ENCODE measurements at places on chromosomes 11 and 22. TPM values are rescaled to one million over a fixed set of nuclear protein-coding genes. Genes with fewer than 3 reads are reported as not detected.

- H3K36me3 ChIP-seq = no peaks in the 10 kb centered on the region
- no peaks in the 10 kb centered on the region for H3K4me1 ChIP-seq
- DNase-seq = no peak
- no peaks in the 10 kb centered on the region for H3K27me3 ChIP-seq
- no peak overlapping the region for H3K27ac ChIP-seq
- no peak overlapping the region for H3K4me3 ChIP-seq
These were observed 97.7 kb downstream of the CD44 start for GRCh38 chr11:35236667-35237003.

DNA sequence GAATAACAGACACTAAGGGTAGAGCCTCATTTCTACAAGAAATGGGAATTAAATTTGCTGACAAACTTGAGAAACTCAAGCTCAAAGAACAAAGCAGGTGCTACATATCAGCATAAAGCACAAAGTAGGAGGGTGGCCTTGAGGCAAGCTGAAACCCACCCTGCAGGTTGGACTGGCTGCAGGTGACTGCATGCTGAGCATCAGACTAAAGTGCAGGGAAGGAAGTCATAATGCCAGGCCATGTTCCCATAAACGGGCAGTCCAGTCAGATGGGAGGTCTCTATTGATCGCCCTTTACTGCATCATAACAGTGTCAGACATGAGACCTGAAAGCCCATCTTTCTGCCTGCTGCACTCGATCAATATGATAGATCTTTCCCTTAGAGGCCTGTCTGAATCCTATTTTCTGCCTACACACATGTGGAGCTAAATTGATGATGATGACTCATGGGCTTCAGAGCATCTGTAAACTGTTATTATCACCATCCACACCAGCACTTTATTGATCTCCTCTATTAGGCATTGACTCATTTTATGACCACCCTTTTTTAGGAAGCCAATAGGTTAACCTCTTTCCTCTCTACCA is 224.5 kb upstream of the DDI1 start:
- DNase-seq = no peak
- H3K4me3 ChIP-seq = no peak overlapping the region
- no peaks in the 10 kb centered on the region for H3K27me3 ChIP-seq
- no peak overlapping the region for H3K27ac ChIP-seq

DNA sequence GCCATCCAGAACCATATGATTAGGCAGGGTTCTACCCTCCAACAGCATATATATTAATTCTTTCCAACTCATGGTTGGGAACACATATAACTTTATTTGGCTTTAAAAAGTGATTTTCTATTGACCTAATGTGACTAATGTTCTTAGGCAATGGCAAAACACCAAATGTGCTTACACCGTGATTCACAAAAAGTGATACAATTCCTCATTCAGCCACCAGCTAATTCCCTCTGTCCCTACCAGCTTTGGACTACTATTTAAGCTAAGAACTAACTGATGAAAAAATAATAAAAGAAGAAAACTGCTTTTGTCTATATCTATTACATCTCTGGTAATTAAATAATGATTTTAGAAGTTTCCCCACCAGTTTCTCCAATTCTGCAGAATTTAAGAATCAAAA is 4.7 kb downstream of the CTSC start:
- no peak for DNase-seq
- H3K27ac ChIP-seq = no peak overlapping the region
- no peaks in the 10 kb centered on the region for H3K27me3 ChIP-seq
- peaks cover 1% of the 10 kb centered on the region for H3K4me1 ChIP-seq
- H3K4me3 ChIP-seq = no peak overlapping the region
- H3K36me3 ChIP-seq = no peaks in the 10 kb centered on the region

DNA sequence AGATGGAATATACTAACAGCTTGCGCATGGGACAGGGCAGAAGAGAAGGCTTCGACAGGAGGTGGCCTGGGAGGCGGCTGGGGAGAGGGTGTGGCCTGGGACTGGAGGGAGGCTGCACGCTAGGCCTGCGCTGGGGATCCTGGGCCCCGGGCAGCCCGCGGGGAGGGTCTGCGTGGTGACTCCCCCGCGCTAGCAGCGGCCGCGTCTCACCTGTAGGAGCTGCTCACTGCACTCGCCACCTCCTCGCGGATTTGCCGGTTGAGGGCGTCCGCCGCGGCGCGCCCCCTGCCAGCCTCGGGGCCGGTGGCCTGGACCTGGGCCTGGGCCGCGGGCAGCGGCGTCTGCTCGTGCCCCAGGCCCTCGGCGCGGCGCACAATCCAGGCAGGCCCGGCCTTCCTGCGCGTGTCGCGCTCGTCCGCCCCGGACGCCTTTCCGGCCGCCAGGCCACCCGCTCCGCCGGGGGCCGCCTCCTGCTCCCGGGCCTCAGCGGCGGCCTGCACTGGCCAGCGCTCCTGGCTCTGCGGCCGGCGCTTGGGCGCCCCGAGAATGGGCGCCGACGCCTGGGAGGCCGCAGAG is 1.5 kb downstream of the MAP6 start:
- H3K4me1 ChIP-seq = peaks cover 8% of the 10 kb centered on the region
- no peak overlapping the region for H3K27ac ChIP-seq
- no peaks in the 10 kb centered on the region for H3K27me3 ChIP-seq

The TUBA8 gene
- total RNA-seq = 1.6 TPM

GRCh38 chr11:119187123-119187892 is 2.0 kb downstream of the NHERF4 start:
- no peak overlapping the region for H3K4me3 ChIP-seq
- DNase-seq = no peak
- H3K36me3 ChIP-seq = no peaks in the 10 kb centered on the region
- no peak overlapping the region for H3K27ac ChIP-seq
- H3K27me3 ChIP-seq = no peaks in the 10 kb centered on the region
- H3K4me1 ChIP-seq = no peaks in the 10 kb centered on the region

GRCh38 chr11:62905927-62906531 is 15.1 kb downstream of the CHRM1 start:
- no peaks in the 10 kb centered on the region for H3K36me3 ChIP-seq
- H3K27me3 ChIP-seq = no peaks in the 10 kb centered on the region
- no peak overlapping the region for H3K27ac ChIP-seq

The NXPE4 gene
- not detected for total RNA-seq

- H3K27ac ChIP-seq = no peak overlapping the region
- H3K36me3 ChIP-seq = no peaks in the 10 kb centered on the region
- H3K4me1 ChIP-seq = peaks cover 6% of the 10 kb centered on the region
- DNase-seq = no peak
These were observed 29.2 kb downstream of the CPT1A start for GRCh38 chr11:68812526-68812925.

GRCh38 chr11:3134651-3135480 is 30.2 kb downstream of the OSBPL5 start:
- peaks cover 19% of the 10 kb centered on the region for H3K4me1 ChIP-seq
- H3K27me3 ChIP-seq = no peaks in the 10 kb centered on the region
- no peak overlapping the region for H3K4me3 ChIP-seq
- no peaks in the 10 kb centered on the region for H3K36me3 ChIP-seq

The MUC15 gene
- total RNA-seq = 0.56 TPM

The YPEL1 gene
- 4.7 TPM for total RNA-seq

GRCh38 chr11:113161711-113162591 is 152.4 kb upstream of the TTC12 start:
- peak overlapping the region; percentile 62 for H3K27ac ChIP-seq
- no peaks in the 10 kb centered on the region for H3K27me3 ChIP-seq
- peaks cover 20% of the 10 kb centered on the region for H3K4me1 ChIP-seq
- peak; percentile 48 for DNase-seq
- H3K4me3 ChIP-seq = no peak overlapping the region

GRCh38 chr11:9525116-9525515 is 48.4 kb upstream of the WEE1 start:
- no peak overlapping the region for H3K4me3 ChIP-seq
- H3K27me3 ChIP-seq = no peaks in the 10 kb centered on the region
- peaks cover 2% of the 10 kb centered on the region for H3K4me1 ChIP-seq
- no peaks in the 10 kb centered on the region for H3K36me3 ChIP-seq

DNA sequence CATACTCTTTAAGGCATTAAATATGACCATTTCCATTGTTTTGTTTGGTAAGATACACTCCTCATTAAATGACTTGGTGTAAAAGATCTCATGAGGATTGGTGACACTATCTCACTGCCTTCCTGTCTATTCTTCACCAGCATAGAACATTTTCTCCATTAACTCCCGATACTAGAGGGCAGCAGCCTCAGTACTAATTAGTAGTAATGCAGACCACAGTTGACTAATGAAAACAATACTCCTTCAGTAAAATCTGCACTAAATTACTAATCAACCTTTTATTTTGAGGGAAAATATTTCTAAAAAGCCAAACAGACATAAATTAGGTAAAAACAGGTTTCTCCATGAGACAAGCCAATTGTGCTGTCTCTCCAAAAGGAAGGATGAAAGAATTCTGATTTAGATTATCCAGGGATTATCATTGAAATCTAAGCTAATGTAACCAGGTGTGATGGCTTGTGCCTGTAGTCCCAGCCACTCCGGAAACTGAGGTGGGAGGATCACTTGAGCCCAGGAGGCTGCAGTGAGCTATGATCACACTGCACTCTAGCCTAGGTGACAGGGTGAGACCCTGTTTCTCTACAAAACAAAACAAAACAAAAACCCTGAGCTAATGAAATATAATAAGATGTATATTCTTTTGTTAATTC is 9.4 kb downstream of the PGM2L1 start:
- no peaks in the 10 kb centered on the region for H3K36me3 ChIP-seq
- no peaks in the 10 kb centered on the region for H3K27me3 ChIP-seq
- no peak overlapping the region for H3K4me3 ChIP-seq
- H3K27ac ChIP-seq = no peak overlapping the region

The SLC25A1 gene
- total RNA-seq = 36.0 TPM

- no peak overlapping the region for H3K4me3 ChIP-seq
- no peak for DNase-seq
- no peaks in the 10 kb centered on the region for H3K27me3 ChIP-seq
- H3K4me1 ChIP-seq = no peaks in the 10 kb centered on the region
- H3K27ac ChIP-seq = no peak overlapping the region
These were observed 4.8 kb upstream of the C11orf97 start for GRCh38 chr11:94507485-94507884.

GRCh38 chr22:40036591-40037225 is 42.0 kb downstream of the FAM83F start:
- no peaks in the 10 kb centered on the region for H3K4me1 ChIP-seq
- no peaks in the 10 kb centered on the region for H3K27me3 ChIP-seq
- H3K4me3 ChIP-seq = no peak overlapping the region
- H3K27ac ChIP-seq = no peak overlapping the region

The APOBEC3F gene
- total RNA-seq = 30.2 TPM

The DTX4 gene
- 6.1 TPM for total RNA-seq

The SELENOO gene
- total RNA-seq = 27.0 TPM

DNA sequence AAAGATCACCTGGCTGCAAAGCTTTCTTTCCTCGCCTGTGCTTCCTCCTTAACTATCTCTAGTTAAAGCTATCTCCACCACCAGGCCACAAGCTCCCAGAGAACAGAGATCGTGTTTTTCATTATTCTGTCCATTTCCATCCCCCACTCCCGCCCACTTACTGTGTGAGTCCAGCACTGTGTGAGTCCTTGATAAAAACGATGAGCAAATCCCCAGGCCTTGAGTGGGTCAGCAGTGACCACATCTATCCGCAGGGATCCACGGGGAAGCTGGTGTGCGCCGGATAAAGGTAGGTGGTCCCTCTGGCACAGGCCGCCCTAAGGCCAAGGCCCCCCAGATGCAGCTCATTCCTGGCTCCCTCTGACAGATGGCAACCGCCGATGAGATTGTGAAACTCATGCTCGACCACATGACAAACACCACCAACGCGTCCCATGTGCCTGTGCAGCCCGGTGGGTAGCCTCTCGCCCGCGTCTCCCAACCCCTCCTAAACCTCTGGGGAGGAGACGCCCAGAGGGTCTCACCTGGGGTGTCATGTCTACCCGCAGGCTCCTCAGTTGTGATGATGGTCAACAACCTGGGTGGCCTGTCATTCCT is 9.3 kb downstream of the TKFC start:
- DNase-seq = no peak
- H3K4me1 ChIP-seq = peaks cover 15% of the 10 kb centered on the region
- H3K4me3 ChIP-seq = no peak overlapping the region
- no peaks in the 10 kb centered on the region for H3K27me3 ChIP-seq
- H3K36me3 ChIP-seq = no peaks in the 10 kb centered on the region

- H3K36me3 ChIP-seq = no peaks in the 10 kb centered on the region
- H3K27me3 ChIP-seq = no peaks in the 10 kb centered on the region
- no peaks in the 10 kb centered on the region for H3K4me1 ChIP-seq
- DNase-seq = no peak
These were observed 883 bp upstream of the AIFM3 start for GRCh38 chr22:20965888-20966855.

DNA sequence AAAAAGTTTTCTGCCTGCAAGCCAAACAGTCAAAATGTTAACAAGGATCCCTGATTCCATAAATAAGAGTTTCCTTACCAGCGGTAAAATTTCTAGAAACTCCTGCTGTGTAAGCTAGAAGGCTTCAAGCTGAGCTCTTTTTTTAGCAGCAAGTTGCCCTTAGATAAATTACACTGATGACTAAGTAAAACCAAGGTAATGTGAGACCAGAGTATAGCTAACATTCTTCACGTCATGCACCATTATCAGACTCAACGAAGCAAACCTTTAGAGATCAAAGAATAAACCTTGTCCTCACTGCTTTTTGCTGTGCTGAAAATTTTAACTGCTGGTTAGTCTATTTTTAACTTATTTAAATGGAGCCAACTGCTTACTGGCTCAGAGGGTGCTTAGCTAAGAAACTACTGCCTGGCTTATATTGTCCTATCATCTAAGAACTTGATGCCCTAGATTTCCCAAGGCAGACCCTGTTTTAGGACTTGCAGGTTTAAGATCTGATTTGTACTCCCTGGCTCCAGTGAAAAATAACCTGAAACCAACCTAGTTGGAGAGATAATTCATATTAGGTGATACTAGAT is 900.7 kb downstream of the JRKL start:
- no peaks in the 10 kb centered on the region for H3K4me1 ChIP-seq
- H3K36me3 ChIP-seq = no peaks in the 10 kb centered on the region
- no peak for DNase-seq
- H3K4me3 ChIP-seq = no peak overlapping the region

- peak overlapping the region; percentile 9 for H3K27ac ChIP-seq
- H3K4me3 ChIP-seq = no peak overlapping the region
- H3K27me3 ChIP-seq = no peaks in the 10 kb centered on the region
- peaks cover 3% of the 10 kb centered on the region for H3K4me1 ChIP-seq
- no peak for DNase-seq
These were observed 6.9 kb upstream of the FADS3 start for GRCh38 chr11:61898247-61898582.

The CDC42BPG gene
- 3.2 TPM for total RNA-seq

DNA sequence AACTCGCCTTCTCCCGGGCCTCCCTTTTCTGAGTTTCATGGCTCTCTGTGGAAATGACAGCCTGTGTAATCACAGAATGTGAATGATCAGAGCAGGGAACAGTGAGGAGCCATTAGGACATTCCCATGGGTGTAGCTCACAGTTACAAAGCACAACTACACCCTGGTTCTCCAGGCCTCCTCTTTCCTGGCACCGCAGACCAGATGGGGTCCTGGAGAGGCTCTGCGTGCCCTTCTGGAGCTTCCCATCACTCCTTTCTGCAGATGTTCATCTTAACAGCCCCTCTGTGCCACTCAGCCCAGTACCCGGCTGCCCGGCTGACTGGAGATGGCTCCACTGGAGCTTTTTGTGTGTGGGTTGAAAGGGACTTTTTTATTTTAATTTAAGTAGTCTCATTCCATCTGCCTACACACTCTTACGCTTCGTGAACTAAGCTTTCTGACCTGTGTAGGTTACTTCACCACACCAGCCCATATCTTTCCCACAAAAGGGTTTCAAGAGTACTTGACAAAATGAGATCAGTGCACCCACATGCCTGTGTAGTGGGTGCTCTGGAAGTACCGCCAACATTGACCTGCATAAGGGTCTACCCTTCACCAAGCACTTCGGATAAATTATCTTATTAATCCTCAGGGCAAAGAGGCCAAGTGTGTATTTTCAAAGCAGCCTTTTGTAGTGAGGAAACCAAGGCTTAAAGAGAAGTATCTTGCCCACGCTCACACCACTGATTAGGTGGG is 29.8 kb downstream of the SREBF2 start:
- H3K27ac ChIP-seq = no peak overlapping the region
- H3K4me1 ChIP-seq = peaks cover 9% of the 10 kb centered on the region
- DNase-seq = no peak
- H3K27me3 ChIP-seq = no peaks in the 10 kb centered on the region
- H3K36me3 ChIP-seq = no peaks in the 10 kb centered on the region

The MMP12 gene
- not detected for total RNA-seq

The BLID gene
- total RNA-seq = 4.8 TPM
